ENCODE measurements at places on chromosomes 16 and 17.

- DNase-seq = no peak
Measured at GRCh38 chr17:66032082-66032712, 159.7 kb downstream of the CEP112 start.

- peak; percentile 39 for DNase-seq
Measured at GRCh38 chr16:86928523-86929011, 350.2 kb downstream of the FOXL1 start.

DNA sequence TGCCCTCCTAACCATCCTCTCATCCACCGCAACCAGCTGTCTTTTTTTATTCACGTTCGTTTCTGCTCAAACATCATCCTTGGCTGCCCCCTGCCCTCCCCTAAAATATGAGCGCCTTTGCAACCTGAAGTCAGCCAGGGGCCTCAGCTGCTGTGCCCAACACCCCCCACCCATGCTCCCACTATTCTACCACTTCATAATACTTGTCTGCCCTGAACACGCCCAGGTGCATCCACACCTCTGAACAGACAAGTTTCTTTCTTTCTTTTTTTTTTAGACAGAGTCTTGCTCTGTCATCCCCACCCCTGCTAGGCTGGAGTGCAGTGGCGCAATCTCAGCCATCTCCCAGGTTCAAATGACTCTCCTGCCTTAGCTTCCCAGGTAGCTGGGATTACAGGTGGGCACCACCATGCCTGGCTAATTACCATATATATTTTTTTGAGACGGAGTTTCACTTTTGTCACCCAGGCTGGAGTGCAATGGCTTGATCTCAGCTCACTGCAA lies 26.9 kb downstream of the CEP295NL start:
- DNase-seq = no peak

GRCh38 chr17:83155128-83156121 lies 76.0 kb downstream of the METRNL start:
- DNase-seq = peak; percentile 46

All from NB4 (cell line).